HCT116 (cell line): ENCODE measurements at places on chromosomes 2 and 18.

- peak; percentile 56 for DNase-seq
- no peak overlapping the region for H3K4me3 ChIP-seq
- H3K27ac ChIP-seq: no peak overlapping the region
- H3K36me3 ChIP-seq: no peaks in the 10 kb centered on the region
These were observed 54.3 kb downstream of the CDK15 start for GRCh38 chr2:201860636-201861066.

DNA sequence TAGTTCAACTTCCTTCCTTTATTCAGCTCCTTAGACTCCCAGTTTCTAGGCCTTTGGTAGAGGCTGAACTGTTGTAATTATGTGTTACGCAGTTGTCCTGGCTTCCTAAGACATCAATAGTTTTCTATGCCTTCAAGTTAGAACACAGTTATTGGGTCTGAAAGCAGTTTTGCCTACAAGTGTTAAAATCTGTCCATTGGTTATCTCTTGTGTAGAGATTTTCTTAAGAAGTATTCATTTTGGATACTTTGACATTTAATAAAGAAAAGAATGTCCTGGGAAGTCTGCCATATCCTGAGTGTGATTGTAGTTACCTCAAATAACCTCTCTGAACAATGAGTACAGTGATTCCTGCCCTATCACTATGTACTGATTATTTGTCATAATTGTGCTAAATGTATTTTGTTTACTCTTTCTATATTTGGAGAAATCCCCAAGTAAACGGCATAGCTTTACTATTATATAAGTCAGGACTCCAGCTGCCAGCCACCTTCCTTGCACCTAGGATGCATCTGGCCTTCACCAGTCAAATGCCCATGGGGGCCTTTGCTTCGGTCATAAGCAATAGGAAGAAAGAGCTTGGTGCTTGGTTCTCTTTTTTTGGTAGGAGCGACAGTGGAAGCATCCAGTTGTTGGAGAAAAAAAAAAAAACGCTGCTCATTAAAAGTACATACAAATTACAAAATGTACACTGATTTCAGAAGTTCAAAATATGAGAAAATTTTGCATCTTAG, 449.5 kb upstream of the PKDCC start:
- H3K27ac ChIP-seq: no peak overlapping the region
- no peaks in the 10 kb centered on the region for H3K4me1 ChIP-seq
- no peak for DNase-seq
- no peak overlapping the region for H3K4me3 ChIP-seq
- H3K36me3 ChIP-seq: no peaks in the 10 kb centered on the region

- H3K4me3 ChIP-seq: no peak overlapping the region
- DNase-seq: no peak
- H3K4me1 ChIP-seq: 0 out of 2 replicates have a peak, but pooled peaks cover 2% of the 10 kb centered on the region
These were observed 31.9 kb downstream of the PRKRA start for GRCh38 chr2:178419123-178419522.

DNA sequence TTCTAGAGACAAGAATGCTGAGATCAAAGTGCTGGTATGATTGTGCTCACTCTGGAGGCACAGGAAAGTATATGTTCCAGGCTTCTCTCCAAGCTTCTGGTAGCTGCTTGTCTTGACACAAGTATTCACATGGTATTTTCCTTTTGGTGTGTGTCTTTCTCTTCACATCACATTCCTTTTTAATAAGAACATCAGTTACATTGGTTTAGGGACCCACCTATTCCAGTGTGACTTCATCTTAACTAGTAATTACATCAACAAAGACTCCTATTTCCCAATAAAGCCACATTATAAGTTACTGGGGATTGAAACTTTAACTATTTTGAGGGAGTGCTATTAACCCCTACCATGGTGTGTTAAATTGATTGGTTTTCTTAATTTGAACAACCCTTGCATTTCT, 119.1 kb downstream of the FSIP2 start:
- DNase-seq: no peak
- H3K27ac ChIP-seq: no peak overlapping the region
- H3K4me1 ChIP-seq: no peaks in the 10 kb centered on the region
- H3K4me3 ChIP-seq: no peak overlapping the region

GRCh38 chr18:30971338-30971956, 71.1 kb downstream of the DSC3 start:
- H3K4me3 ChIP-seq: no peak overlapping the region
- no peak overlapping the region for H3K27ac ChIP-seq
- no peaks in the 10 kb centered on the region for H3K27me3 ChIP-seq
- peak; percentile 34 for DNase-seq
- H3K36me3 ChIP-seq: no peaks in the 10 kb centered on the region

- no peak for DNase-seq
- no peaks in the 10 kb centered on the region for H3K36me3 ChIP-seq
- H3K4me3 ChIP-seq: no peak overlapping the region
- no peaks in the 10 kb centered on the region for H3K4me1 ChIP-seq
- no peaks in the 10 kb centered on the region for H3K27me3 ChIP-seq
These were observed 121.5 kb downstream of the WDSUB1 start for GRCh38 chr2:159165048-159165447.

- H3K27ac ChIP-seq: no peak overlapping the region
- DNase-seq: no peak
- H3K4me3 ChIP-seq: no peak overlapping the region
- H3K27me3 ChIP-seq: no peaks in the 10 kb centered on the region
- no peaks in the 10 kb centered on the region for H3K4me1 ChIP-seq
These were observed 173.9 kb downstream of the DNAH6 start for GRCh38 chr2:84690225-84690624.

GRCh38 chr2:27145682-27146081, 3.1 kb upstream of the TCF23 start:
- H3K27ac ChIP-seq: no peak overlapping the region
- DNase-seq: no peak
- no peak overlapping the region for H3K4me3 ChIP-seq
- H3K27me3 ChIP-seq: no peaks in the 10 kb centered on the region
- H3K4me1 ChIP-seq: no peaks in the 10 kb centered on the region
- no peaks in the 10 kb centered on the region for H3K36me3 ChIP-seq

DNA sequence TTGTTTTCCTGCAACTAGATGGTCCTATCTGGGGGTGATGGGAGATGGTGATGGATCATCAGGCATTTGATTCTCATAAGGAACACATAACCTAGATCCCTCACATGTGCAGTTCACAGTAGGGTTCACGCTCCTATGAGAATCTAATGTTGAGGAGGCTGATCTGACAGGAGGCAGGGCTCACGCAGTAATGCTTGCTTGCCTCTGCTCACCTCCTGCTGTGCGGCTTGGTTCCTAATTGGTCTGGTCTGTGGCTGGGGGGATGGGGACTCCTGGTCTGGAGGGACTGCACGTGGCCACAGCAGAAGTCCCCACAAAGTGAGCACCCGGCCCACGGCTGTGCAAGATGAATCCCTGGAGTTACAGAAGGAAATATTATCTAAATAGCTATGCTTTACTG, 11.3 kb downstream of the MC5R start:
- H3K36me3 ChIP-seq: no peaks in the 10 kb centered on the region
- H3K27ac ChIP-seq: no peak overlapping the region
- no peaks in the 10 kb centered on the region for H3K4me1 ChIP-seq
- DNase-seq: no peak
- no peak overlapping the region for H3K4me3 ChIP-seq
